NCI-H1417 treated with DMSO at 0.1 percent for 48 hours (cell line): ENCODE measurements at places on chromosomes 11 and 22.

GRCh38 chr11:37072538-37073055 is 474.6 kb upstream of the RAG2 start:
- DNase-seq: no peak

DNA sequence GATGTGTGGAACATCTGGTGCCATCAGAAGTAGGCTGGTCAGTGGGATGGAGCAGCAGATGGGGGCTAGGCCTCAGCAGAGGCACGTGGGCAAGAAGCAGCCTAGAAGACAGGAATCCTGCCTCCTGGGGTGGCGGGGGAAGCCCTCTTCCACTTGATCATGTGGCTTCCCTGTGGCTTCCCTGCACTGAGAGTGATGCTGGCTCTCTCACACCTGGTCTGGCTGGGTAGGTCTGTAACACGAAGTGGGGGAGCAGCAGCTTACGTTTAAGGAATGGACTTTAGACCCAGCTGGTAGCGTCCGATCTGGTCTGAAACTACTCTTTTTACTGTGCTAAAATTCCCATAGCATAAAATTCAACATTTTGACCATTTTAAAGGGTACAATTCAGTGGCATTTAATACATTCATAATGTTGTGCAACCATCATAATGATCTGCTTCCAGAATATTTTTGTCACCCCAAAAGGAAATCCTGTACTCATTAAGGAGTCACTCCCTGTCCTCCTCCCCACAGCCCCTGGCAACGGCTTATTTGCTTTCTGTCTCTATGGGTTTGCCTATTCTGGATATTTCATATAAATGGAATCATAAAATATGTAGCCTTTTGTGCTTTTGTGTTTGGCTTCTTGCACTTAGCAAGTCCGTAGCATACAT is 21.7 kb downstream of the PTPN5 start:
- no peak for DNase-seq

DNA sequence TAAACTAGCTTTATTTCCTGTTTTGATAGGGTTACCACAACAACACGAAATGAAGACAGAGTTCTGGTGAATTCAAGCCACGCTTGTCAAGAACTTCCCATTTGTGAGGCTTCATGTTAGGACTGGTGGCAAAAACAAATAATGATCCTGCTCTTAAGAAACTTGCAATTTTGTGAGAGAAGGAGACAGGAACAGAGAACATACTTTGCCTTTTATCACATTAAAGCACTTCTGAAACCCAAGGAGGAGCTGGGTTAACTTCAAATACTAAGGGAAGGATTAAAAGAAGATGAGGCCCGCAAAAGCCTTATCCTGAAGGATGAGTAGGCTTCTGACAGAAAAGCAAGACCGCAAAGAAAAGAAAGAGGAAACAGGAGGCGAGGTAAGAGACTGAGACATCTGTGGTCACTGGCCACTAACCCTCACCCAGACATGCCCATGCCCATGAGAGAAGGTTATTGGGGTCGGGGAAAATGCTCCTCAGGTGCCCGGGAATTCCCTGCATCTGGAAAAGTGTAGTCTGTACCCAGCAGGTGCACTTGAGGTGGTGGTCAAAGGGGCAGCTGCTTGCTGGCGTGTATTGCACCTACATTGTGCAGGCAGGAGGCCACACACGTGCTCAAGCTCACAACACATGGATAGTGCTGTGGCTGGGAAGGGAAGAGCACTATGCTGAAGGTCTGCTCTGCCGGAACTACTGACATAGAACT is 50.5 kb downstream of the MAPK1 start:
- no peak for DNase-seq

GRCh38 chr11:2396471-2396870 is 4.1 kb upstream of the TSSC4 start:
- DNase-seq: no peak

DNA sequence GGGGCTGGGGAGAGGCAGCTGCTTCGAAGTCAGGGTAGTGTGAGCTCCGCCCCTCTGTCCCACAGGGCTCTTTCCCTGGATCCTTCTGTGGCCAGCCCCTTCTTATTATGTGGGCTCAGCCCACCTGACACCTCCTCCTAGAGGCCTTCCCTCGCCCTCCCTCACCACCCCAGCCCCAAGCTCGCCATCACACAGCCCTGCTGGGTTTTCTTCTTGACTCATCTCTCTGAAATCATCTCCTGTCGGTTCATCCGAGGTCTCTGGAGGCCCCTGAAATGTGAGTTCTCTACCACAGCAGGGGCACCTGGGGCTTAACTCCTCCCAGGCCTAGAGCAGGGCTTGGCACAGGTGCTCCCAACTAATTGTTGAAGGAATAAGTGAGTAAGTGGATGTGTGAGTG is 65.2 kb downstream of the CACNA1I start:
- DNase-seq: no peak
